ENCODE measurements at places on chromosomes 6 and 20.

DNA sequence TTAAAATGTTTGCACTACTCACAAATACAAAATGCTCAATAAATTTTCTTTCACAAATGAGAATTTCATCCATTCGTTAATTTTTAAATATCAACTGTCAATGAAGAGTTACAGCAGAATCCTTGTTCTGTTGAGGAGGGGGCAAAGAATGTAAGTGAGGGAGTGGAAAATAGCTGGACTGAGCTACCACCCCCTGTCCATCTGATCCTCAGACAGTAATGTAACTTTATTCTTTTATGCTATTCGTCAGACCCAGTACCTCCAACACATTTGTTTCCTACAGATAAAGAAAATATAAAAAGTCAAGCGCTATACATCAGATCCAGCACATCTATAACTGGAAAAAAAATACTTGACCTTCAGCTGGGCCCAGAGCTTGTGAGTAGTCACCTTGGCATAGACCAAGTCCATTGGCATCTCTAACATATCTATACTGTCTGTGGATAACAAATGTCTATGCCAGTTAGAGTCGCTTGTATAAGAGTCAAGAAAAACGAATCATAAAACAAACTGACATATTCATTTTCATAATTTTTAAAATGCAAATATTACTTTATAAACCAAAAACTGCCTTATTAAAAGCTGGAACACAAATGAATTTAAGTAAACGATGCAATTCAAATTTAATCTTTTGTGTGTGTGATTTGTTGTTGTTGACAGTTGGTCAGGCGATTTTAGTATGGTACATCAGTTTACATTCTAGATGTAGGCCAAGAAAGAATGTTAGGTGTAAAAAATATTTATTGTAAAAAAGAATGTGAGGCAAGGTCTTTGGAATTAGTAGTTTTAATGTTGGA lies 57.2 kb upstream of the HFE start:
- no peak for DNase-seq

DNA sequence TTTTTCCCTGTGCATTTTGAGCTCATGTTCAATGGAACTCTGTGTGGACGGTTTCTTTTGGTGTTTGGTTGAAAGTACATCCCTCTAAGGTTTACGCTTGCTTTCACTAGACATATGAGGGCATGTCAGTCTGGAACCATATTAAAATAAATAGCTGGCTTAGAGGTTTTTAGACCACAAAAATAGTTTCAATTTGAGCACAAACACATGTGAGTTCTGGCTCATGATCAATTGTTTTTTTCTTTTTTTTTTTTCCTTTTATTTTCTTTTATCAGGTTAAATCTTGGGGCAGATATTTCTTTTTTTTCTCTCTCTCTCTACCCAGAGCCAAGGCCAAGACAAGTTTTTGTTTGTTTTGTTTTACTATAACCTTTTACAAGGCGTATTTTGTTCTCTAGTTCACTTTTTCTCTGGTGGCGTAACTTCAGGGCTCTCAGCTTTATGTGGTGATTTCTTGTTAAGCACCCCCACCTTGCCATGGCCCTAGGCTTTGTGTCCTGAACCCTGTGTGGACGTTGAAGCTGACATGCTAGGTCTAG lies 92.9 kb downstream of the SHLD1 start:
- DNase-seq = no peak

DNA sequence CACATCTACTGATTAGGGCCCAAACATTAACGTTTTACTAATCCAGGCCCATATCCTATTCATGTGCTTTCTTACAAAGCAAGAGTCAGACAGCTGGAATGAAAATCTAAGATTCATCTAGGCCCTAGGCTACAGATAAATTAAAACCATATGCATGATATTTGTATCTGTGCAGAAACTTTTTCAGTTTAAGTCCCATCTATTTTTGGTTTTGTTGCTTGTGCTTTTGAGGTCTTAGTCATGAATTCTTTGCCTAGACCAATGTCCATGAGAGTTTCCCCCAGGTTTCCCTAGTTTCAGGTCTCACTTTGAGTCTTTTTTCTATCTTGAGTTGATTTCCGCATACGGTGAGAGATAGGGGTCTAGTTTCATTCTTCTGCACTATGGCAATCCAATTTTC lies 20.2 kb downstream of the ADNP start:
- no peak for DNase-seq

DNA sequence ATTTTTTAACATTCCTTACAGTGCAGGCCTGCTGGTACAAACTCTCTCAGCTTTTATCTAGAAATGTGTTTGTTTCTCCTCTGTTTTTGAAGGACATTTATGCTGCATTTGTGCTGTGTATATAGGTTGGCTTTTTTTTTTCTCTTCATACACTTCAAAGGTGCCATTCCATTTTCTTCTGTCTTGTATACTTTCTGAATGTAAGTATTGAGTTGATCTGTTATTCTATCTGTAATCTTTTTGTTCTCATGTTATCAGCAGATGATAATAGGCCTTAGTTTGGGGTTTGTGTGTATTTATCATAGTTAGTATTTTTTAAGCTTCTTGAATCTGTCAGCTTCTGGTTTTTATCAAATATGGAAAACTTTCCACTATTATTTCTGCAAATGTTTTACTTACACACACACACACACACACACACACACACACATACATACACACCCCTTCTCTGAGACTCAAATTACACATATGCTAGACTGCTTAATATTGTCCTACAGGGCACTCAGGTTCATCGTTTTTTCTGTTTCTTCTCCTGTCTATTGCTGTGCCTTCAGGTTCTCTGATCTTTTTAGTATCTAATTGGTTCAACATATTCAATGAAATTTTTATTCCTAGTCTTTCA lies 74.6 kb downstream of the RPP40 start:
- DNase-seq = no peak

DNA sequence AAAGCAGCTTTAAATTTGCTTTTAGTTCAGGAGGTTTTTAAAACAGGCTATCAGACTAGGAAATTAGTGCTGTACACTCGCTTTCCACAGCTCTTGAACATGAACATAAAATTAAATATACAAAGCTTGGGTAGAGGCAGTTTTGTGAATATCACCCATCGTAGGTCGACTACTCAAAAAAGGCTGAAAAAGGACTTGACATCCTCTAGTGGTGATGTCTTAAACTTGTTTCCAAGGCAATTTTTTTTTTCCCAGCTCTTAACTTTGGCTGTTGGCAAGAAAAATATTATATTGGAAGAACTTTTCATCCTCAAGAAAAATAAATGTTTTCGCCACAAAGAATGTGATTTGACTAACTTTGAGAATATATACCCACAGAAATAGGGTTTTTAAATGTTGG lies 2.9 kb downstream of the MAP7 start:
- no peak for DNase-seq

DNA sequence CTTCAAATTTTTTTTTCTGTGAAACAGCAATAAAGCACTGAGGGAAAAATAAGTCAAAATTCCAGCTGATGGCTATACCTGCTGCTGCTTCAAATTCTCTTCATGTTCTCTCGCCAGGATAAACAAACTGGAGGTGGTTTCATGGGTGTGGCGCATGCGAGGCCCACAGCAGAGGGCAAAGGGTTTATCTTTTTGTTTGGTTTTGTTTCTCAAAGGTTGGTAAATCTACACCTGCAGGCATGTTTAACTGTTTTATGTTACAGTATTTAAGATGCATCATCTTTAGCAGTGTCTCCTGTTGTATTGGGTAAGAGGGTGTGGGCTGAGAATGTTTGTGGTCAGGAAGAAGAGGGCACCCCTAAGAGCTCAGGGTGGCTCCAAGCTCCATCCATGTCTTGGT lies 342.2 kb downstream of the CDH26 start:
- DNase-seq = no peak

- no peak for DNase-seq
Observed at GRCh38 chr6:29948277-29948676, 5.9 kb downstream of the HLA-A start.

- no peak for DNase-seq
Observed at GRCh38 chr6:27209659-27210269, 37.7 kb upstream of the PRSS16 start.

DNA sequence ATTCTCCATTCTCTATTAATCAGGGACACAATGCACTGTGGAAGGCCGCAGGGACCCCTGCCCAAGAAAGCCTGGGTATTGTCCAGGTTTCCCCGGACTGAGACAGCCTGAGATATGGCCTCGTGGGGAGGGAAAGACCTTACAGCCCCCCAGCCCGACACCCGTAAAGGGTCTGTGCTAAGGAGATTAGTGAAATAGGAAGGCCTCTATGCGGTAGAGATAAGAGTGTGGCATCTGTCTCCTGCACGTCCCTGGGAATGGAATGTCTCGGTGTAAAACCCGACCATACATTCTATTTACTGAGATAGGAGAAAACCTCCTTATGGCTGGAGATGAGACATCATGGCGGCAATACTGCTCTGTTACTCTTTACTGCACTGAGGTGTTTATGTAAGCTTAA lies 15.7 kb upstream of the EIF2S2 start:
- DNase-seq = no peak

DNA sequence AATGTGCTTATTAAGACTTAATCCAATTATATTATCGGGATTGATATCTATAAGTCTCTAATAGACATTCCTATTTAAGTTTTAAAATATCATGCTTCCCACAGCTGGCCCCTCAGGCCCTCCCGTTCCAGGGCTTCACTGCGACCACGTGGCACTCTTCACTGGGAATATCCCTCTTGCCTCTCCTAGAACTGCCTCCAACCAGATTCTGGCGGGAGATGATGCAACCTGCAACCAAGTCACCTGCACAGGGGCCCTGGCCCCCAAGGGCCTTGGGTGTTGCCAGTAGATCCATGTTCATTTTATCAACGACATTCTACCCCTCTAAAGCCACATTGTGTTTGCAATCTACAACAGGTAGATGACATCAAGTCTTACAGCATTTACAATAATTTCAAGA lies 18.4 kb upstream of the RAMACL start:
- DNase-seq = no peak
